ENCODE measurements at places on chromosomes 6 and 20.

- peak; percentile 5 for DNase-seq
Measured at GRCh38 chr6:153312634-153313033, 181.6 kb upstream of the RGS17 start.

DNA sequence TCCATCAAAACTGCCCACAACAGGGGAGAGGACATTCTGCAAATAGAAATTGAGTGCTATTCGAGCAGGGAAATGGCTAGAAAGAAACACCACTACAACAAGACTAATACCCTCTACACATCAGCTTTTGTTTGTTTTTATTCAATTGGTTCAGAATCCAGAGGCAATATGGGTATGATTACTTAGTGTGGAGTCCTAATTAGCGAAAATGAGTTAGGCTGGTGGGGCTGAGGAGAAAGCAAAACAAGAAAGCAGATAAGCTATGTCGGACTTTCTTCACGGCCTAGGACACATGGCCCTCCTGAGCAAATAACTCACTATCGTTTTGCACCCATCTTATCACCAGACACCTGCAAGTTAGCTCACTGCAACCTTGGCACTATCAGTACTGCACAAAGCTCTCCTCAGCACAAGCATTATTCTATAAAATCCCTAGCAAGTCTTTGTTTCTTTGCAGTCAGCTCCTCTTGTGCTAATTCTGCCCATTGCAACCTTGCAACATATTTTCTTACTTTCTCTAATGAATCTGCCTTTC is 31.3 kb upstream of the SH3BGRL2 start:
- no peak for DNase-seq

- DNase-seq = no peak
Measured at GRCh38 chr20:20410678-20411077, 42.8 kb downstream of the INSM1 start.

- DNase-seq = no peak
Measured at GRCh38 chr20:667351-668034, 8.1 kb downstream of the SCRT2 start.

DNA sequence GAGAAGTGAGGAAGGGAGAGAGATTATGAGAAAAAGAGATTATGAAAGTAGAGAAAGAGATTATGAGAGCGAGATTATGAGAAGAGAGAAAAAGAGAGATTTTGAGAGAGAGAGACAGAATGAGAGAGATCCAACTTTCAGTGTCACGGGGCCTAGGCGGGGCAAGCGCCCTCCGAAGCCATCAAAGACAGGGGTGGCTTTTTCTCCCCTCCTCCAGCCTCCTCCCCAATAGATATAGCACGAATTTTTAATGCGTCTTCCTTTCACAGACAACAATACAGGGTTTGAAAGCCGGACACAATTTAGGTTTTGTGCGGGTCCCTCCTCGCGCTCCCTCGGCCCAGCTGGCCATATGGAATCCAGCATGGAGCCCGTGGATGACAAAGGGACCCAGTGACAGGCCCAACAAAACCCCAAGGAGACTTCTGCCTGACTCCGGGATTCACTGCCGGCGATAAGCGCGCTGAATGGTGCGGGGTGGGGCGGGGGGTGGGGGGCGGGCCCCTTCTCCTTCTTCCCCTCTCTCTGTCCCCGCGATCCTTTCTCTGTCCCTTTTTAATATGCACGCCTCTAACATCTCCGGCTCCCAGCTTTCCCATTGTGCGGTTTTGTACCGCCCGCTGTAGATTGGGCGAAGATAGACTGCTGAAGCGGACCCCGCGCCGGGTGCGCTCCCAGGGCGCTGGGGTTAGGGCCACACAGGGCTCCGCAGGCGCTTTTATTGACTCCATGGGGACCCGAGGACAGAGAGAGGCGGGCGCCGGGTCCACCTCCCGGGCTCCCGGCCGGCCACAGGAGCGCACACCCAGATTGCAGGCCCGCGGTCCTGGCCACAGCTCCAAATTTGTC is 5.4 kb downstream of the NKX2-2 start:
- no peak for DNase-seq

- peak; percentile 81 for DNase-seq
Measured at GRCh38 chr6:31660381-31661261, at the start of gene C6orf47. Gene C6orf47 (minus strand): TSS chr6:31660778. CDS start chr6:31659947, 831 bp downstream.

DNA sequence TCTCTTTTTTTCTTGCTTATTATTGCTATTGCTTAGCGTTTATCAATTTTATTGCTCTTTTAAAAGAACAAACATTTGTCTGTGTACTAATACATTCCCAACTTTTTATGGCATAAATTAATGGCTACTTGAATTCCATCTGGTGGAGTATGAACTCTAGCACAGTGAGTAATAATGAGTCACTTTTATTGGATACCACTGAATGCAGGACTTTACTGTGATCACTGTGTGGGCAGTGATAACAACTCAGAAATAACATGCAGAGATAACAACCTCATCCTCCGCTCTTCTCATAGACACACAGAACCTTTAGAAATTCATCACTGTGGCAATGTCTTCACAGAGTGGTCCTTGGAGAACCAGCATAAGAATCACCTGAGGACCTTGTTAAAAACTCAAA is 174.9 kb upstream of the PRND start:
- no peak for DNase-seq

DNA sequence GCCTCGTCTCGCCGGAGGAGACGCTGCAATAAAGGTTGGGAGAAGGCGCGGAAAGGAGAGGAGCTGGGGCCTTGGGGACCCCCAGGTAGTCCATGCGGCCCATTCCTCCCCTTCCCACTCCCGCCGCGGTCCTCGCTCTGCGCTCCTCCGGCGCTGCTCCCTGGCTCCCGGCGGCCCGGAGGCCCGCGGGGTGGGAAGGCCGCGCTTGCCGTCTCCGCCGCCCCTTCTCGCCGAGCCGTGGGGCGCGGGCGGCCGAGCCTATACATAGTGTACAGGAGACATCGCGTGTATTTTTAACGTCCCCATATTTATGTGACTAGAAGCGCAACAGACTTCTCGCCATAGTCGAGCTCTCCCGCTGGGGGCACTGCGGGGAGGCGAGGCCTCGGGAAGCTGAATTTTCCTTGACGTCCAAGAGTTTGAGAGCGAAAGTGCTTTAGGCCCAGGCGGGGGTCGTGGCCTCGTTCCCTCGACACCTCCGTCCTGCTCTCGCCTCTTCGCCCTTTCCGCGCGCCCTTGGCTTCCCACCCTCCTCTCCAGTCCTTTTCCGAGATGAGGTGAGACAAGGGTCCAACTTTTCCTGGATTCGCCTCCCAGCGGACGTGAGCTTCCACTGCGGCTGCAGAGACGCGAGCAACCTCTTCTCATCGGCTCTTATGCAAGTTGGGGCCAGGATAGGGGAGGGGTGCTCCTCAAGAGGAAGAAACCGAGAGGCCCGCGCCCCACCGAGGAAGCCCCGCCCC is 29.0 kb downstream of the SLC12A5 start:
- DNase-seq = no peak

DNA sequence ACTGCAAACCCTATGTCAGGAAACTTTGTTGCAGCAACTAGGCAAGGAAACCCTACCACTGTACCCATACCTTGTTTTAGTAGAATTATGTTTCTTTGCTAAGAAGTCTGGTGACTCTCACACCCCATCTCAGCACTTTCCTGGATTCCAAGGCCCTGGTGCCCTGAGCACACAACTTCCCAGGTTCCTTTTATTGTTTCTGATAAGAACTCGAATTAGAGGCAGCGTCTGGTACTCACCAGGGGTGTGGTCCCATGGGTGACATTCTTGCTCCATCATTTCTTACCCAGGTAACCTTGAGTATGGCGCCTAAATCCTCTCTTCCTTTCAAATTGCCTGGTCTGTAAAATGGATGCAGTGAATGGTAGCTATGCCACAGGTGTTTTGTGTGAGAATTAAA is 34.1 kb downstream of the MYB start:
- DNase-seq = no peak

DNA sequence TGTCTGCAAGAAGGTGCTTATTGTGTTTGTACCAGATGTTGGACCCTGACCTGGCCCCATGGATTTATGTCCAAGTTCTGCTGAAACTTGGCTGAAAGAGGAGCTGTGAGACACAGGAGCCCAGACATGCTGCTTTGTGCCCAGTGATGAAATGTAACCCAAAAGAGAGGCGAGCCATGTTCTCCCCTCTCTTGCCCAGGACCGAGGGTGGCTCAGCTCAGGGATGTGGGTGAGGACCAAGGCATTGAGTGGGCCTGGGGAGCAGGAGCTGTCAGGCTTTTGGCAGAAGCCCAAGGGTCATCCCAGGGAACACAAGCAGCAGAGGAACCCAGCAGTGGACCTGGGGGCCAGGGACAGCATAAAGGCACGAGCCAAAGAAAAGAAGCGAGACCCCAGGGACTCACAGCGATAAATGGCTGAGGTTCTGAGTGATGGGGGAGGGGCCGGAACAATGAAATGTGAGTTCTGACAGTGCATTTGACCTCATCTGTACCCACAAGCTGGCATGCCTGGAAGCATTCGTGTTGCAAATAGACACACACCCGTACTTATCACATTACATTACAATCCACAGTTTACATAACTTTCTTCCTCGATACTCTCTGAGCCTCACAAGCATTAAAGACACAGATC is 363.4 kb upstream of the JARID2 start:
- DNase-seq = no peak

DNA sequence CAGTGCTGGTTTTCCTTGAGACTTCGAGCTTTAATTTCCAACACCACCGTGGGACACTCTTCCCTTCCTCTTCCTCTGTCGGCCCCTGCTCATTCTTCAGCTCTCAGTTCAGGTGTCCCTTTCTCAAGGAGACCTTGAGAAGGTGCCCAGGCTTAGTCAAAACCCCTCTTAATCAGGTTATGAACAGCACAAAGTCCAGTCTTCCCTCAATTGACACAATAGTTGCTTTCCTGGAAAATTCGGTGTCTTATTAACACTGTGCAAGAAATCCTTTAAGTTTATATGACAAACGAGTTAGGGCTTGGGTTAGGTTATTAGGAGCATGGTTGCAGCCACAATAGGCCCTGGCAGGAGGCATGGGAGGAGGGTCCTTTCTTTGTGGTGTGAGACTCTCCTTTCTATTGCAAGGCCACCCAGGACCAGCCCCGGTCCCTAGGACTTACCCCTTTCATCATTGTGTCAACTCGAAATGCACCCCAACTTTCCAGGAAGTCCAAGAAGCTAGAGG is 1.5 kb upstream of the NSFL1C start:
- no peak for DNase-seq

DNA sequence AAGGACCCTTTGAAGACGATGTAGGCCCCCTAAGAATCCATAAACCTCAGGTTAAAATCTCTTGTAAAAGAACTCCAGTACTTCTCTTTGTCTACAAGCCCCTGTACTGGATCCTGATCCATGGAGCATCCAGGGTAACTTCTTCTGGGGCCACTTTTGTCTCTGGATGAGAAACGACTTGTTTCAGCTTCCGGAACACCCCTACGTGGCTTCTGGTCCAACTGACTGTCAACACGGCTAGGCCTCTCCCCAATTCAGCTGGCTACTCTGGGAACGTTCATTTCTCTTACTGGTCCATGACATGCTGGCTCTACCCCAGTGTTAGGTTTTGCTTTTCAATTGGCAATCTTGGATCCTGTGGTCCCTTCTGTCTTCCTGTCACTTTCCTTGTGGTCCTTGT is 198.0 kb downstream of the BACH2 start:
- DNase-seq = no peak

DNA sequence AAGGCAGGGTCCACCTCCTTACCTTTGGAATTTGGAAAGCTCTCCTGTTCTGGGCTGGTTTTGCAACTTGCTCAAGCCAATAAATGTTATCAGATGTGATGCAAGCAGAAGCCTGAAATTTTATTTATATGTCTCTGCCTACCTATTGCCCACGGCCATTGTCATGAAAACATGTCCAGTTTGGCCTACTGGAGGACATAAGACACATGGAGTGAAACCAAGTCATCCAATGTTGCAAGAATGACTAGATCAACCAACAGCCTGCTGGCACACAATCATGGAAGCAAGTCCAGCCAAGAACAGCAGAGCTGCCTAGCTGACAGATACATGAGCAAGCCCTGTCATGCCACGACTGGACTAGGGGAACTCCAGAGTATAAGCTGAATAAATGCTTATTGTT is 56.7 kb upstream of the IRAK1BP1 start:
- peak; percentile 95 for DNase-seq

- DNase-seq = no peak
Measured at GRCh38 chr6:111087871-111088667, 766 bp downstream of the SLC16A10 start.

DNA sequence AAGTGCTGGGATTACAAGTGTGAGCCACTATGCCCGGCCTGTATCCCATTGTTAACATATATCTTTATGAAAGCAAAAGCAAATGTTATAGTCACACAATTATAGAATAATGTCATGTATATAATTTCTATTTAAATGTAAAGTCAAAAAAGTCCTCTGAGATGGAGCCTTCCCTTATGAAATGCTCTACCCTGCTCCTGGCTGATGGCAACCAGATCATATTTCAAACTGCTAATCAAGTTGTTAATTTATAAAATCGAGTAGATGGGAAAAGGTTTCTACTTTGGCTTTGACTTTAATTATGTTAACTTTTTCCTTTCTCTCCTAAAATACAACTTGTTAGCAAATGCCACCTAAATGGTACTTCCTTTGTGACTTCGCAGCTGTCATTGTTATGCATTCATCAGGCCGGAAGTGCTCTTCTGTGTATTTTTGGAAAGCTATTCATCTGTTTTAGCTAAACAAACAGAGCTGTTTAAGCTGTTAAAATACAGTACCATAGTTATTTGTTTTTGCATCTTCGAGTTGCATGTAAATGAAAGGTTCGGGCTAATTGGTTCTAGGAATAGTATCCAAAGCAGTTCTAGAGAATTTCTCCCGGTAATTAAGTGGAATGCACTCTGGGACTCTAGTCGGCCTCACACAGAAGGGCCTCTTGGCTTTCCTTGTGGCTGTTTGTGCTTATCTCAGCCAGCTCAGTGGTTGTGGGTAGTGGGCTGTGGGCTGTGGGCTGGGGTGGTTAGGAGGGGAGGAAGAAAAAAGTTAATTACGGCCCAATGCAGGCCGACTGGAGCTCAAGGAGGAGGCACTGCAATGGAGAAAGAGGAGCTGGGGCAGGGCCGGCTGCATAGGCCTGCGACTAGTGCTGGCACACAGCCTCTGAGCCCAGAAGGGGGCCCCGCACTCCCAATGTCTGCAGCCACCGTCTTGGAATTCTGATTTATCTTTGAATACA is 34.8 kb downstream of the SLC35D3 start:
- no peak for DNase-seq

GRCh38 chr6:130128326-130128725 is 94.4 kb downstream of the SAMD3 start:
- no peak for DNase-seq

- DNase-seq = peak; percentile 15
Measured at GRCh38 chr6:18997375-18997826, 610.3 kb downstream of the RNF144B start.

DNA sequence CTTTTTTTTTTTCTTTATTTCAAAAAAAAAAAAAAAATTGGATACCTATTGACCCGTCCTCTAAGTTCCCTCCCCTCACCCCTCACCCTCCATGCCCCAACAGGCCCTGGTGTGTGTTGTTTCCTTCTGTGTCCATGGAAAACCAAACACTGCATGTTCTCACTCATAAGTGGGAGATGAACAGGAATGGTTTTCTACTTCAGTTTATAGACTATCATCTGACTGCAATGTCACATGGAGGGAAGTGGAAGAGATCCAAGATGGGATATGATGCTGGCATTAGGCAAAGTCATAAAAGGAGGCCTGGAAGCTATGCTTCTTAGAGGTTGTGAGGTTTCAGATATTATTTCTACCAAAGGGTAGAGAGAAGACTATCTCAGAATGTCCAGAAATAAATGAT is 237.5 kb downstream of the MAFB start:
- DNase-seq = no peak

GRCh38 chr20:33838035-33838864 is 27.1 kb downstream of the CHMP4B start:
- DNase-seq = no peak

GRCh38 chr6:146598772-146599405 is at the start of gene ADGB:
Gene ADGB (plus strand): TSS chr6:146598972. CDS start chr6:146599041, 69 bp downstream.
- no peak for DNase-seq
